SK-N-DZ (cell line): ENCODE measurements at places on chromosomes 12 and 14.

DNA sequence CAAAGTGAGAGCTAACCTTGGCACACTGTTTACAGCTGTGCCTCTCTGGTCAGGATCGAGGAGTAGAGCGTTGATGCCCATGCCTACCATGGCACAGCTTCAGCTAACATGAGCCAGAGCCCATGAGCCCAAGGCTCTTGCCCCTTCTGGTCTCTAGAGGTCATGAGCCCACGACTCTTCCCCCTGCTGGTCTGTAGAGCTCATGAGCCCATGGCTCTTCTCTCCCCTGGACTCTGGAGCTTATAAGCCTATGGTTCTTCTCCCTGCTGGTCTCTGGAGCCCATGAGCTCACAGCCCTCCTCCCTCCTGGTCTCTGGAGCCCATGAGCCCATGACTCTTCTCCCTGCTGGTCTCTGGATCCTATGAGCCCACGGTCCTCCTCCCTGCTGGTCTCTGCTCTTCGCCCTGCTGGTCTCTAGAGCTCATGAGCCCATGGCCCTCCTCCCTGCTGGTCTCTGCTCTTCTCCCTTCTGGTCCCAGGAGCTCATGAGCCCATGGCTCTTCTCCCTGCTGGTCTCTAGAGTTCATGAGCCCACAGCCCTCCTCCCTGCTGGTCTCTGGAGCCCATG is 16.6 kb upstream of the CLMN start:
- DNase-seq = no peak

GRCh38 chr12:3529281-3529680 is 38.3 kb downstream of the PRMT8 start:
- no peak for DNase-seq

DNA sequence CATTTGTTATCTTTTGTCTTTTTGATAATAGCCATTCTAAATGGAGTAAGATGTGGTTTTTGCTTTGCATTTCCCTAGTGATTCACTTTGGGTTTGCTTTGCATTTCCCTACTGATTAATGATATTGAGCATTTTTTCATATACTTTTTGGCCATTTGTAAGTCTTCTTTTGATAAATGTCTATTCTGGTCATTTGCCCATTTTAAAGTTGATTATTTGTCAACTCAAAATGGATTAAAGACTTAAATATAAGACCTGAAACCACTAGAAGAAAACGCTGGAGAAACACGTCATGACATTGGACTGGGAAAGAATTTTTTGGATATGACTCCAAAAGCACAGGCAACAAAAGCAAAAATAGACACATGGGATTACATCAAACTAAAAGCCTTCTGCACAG is 148.0 kb downstream of the APAF1 start:
- DNase-seq = no peak

GRCh38 chr14:89881839-89882238 is 72.7 kb downstream of the EFCAB11 start:
- no peak for DNase-seq

- DNase-seq = no peak
Measured at GRCh38 chr14:97253756-97254155, 456.6 kb downstream of the VRK1 start.

DNA sequence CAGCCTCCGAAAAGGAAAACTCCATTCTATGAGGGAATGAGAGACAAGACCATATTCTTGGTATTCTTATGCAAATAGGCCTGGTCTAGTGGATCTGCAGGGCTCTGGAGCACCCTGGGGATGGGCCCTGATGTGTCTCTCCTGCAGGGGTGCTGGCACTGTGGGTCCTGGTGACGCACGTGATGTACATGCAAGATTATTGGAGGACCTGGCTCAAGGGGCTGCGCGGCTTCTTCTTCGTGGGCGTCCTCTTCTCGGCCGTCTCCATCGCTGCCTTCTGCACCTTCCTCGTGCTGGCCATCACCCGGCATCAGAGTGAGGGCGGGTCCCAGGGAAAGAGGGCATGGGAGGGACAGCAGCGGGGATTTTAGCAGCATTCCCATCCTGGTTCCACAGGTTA is 5.8 kb downstream of the SLC48A1 start:
- DNase-seq = no peak

GRCh38 chr12:54164387-54165145 is 24.2 kb downstream of the SMUG1 start:
- DNase-seq = no peak

GRCh38 chr12:89349814-89350213 is 2.5 kb downstream of the DUSP6 start:
- no peak for DNase-seq

DNA sequence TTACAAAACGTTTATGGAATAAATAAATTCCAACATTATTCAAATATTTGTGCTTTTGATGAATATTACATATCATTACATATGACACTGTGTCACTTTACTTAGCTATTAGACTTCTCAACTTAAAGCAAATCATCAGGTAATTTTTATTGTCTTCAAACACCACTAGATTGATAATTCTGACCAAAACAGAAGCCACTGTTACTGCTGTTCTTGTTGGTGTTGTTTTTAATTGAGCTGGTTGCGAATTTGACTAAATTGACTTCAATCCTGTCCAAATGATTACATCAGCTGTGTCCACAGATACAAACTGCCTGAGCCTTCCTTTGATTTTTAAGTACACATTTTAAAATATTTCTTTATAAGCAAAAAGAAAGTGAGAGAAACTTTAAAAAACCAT is 29.2 kb downstream of the PRKD1 start:
- no peak for DNase-seq

DNA sequence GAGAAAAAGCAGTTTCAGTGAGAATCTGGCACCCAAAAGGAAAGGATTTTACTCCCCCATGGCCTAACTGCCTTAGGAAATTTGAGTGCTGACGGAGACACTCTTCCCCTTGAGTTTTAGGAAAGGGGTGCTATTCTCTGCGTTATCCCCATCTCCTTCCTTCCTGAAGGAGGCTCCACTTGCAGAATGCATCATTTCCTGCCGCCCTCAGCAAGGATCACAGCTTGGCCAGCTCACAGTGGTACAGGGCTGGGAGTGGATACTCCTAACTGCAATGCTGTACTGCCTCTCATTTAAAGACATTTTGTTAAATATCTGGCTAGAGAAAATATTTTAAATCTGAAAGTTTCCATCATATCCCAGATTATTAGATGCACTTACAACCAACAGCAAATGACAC is 33.0 kb downstream of the RDH12 start:
- DNase-seq = no peak

GRCh38 chr14:61932974-61933373 is 170.8 kb downstream of the SNAPC1 start:
- no peak for DNase-seq

GRCh38 chr14:49212721-49213120 is 373.5 kb downstream of the RPS29 start:
- no peak for DNase-seq

- no peak for DNase-seq
Measured at GRCh38 chr14:69932391-69932790, 53.2 kb downstream of the SMOC1 start.

- DNase-seq = no peak
Measured at GRCh38 chr12:69405566-69405865, 46.0 kb downstream of the YEATS4 start.

GRCh38 chr12:84816916-84817695 is 95.5 kb downstream of the SLC6A15 start:
- DNase-seq = no peak

DNA sequence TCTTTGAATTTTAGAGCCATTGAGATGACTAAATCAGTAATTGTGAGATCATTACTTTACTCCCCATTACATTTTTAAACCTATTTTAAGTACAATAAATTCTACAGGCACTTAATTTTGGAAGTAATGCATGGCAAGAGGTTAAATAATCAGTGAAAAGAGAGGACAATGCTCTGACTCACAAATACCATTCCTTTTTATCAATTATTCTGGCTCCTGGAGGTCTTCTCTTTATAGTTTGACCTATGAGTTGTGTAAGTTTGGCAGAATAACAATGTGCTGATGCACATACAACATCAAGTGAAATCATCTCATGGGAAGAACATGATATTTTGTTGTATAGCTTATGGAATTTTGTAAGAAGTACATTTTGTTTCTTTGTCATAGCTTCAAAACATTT is 166.7 kb downstream of the TMTC3 start:
- DNase-seq = no peak

DNA sequence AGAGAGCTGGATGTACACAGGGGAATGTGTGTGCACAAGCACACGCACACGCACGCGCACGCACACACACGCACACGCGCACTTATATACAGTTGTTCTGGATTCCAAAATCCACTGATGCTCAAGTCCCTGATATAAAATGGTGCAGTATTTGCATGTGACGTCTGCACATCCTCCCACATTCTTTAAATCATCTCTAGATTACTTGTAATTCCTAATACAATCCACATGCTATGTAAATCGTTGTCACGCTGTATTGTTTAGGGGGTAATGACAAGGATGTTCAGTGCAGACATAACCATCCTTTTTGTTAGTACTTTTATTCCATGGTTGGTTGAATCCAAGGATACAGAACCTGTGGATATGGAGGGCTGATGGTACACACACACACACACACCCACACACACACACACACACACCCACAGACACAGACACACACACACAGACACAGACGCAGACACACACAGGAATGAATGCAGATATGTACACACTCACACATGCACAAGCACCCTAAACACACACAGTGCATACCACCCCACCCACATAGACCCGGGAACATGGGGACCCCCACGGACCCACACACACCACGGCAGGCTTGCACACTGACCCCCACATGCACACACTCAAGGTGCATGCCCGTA is 188.5 kb upstream of the PRMT8 start:
- no peak for DNase-seq

- DNase-seq = no peak
Measured at GRCh38 chr12:62873116-62873825, 61.7 kb downstream of the PPM1H start.

DNA sequence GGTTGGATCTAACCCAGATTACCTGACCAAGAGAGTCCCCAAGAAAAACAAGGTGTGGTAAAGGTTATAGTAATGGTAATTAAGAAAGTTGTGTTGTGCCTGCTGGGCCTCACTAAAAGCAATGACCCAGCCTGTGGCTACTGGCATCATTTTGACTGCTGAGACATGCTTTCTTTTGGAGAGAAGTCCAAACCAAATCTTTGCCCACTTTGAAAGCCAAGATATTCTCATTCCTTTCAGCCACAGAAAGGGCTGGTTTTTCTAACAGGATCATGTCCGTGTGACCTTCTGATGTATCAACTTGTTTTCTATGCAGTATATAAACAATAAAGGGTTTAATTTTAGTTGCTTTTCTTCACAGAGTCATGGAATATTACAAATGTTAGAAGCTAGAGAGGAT is 388.6 kb downstream of the RAD51B start:
- no peak for DNase-seq

DNA sequence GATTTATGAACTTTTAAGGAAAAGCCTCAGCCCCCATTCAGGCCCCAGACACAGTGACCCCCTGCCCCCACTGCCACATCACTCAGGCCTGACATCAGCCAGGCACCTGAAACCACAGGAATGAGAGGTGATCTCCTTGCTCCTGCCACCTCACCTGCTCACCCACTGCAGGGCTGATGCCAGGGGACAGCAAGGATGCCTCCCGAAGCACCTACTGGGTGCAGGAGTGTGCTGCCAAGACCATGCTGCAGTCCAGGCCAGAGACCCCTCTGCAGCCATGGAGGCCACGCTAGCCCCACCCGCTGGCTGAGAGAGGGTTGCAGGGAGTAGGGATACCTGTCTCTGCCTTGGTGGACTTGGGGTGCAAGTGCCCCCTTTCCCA is 18.6 kb upstream of the KRT7 start:
- no peak for DNase-seq

- no peak for DNase-seq
Measured at GRCh38 chr14:73913256-73913655, 26.6 kb downstream of the ZNF410 start.

GRCh38 chr14:69152181-69152901 is 578 bp downstream of the DCAF5 start:
- DNase-seq = no peak

DNA sequence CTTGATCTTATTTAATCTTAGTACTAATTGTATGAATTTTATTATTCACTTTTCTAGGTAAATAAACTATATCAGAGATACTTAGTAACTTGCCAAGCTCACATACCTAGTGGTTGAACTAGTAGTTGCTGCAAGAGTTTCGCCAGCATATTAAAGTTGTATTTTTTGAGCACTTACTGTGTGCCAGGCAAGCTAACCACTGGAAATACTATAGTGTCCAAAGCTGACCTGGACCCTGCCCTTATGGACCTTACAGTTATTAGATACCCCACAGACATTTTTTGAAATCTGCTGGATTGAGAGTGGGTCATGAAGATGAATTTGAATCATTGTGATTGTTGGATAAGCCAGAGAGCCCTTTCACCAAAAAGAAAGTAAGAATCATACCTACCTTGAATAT is 125.0 kb downstream of the RAD51B start:
- DNase-seq = no peak

DNA sequence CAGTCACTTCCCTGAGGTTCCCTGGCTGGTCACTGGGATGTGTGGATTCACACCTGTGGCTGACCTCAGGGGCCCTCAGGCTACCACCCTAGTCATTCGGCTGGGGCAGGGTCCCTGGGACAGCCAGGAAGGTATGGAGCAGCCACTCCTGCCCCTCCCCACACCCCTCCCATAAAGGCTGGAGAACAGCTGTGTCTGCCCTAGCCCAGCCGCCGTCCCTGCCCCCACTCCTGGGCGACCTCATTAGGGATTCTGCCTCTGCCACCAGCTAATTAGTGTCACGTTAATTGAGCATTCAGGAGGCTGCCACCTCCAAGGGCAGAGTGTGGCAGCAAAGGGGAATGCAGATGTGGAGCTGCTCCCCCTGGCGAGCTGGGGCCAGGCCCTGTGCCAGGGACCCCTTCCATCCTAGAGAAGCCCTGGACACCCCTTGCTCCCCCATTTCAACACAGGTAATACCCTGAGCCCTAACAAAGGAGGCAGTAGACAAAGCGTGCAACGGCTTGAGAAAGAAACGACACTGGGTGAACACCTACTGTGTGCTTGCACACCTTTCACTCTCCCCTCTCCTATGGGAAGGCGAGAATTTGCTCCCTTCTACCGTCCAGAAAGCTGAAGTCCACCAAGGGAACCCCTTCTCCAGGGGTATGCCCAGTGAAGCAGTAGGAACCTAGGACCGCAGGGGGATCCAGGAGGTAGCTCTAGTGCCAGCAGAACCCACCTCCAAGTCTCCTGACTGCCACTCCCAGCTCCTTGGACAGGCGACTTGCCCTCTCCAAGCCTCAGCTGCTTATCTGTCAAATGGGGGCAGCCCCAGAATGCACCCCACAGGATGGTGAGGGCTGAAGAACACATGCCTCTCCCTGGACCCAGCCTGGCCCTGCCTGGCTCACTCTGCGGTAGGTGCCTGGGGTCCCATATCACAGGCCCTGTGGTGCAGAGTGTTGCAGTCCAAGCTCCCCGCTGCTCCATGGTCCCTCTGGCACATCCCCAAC is 45.1 kb downstream of the FAM222A start:
- no peak for DNase-seq

- no peak for DNase-seq
Measured at GRCh38 chr14:26870722-26871617, 273.1 kb upstream of the NOVA1 start.

DNA sequence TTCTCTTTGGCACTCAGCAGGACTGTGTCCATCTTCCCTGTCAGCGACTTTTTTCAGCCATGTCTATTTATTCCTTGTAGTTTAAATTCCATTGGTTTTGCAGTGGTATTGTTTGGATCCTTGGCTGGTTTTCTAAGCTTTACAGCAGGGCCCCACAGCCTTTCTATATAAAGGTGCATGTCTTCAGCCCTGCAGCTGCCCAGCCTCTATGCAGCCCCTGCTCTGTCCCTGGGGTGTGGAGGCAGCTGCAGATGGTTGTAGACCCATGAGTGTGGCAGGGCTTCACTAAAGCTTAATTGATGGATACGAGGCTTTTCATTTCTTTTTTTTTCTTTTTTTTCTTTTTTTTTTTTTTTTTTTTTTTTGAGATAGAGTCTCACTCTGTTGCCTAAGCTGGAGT is 29.7 kb downstream of the SFSWAP start:
- no peak for DNase-seq
